G401 (cell line): ENCODE measurements at places on chromosomes 7 and 10. TPM values are rescaled to one million over a fixed set of nuclear protein-coding genes. Genes with fewer than 3 reads are reported as not detected.

GRCh38 chr7:140053812-140054539 lies 8.8 kb downstream of the PARP12 start:
- no peak for DNase-seq

DNA sequence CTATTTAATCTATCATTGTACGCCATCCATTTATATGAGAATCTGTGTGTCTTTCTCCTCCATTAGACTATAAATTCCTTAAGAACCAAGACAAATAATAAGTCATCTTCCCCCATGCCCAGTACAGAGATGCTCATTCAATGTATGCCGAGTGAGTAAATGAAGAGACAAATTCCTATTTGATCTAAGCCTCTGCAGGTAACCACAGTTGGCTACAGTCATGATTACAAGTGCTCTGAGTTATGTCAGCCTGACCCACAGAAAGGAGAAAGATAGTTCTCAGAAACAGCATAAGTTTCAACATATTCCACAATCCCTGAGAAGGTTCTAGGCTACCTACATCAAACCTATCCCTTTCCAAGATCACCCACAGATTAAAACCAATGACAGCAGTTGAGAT lies 46.1 kb downstream of the MPP7 start:
- no peak for DNase-seq

Gene RSPH10B
- 1.5 TPM in 1 of 2 replicates, not detected in the other for total RNA-seq

DNA sequence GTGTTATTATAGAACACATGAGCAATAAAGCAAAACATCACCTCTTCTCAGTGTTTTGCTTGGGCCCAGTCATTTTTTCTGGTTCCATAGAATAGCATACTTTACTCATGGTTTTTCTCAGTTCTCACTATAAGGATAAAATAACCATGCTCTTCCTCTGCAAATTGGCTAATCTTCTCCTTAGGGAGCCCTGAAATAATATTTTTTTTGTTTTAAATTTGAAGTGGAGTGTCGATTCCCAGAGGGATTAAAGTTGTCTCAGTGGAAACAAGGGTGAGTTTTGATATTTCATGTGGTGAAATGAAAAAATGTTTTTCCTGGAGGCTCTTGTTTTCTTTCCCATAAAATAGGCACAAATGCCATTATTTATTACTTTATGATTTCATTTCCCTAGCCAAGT lies 127.3 kb downstream of the NOC3L start:
- no peak for DNase-seq

GRCh38 chr10:74586088-74586585 lies 240.3 kb upstream of the KAT6B start:
- DNase-seq, result peak; percentile 69

- DNase-seq, result no peak
Observed at GRCh38 chr10:109126016-109126415, 797.3 kb downstream of the XPNPEP1 start.

Gene PSMA2
- 235 and 237 TPM in 2 replicates for total RNA-seq

Gene CCL26
- total RNA-seq, result not detected in 2 replicates

DNA sequence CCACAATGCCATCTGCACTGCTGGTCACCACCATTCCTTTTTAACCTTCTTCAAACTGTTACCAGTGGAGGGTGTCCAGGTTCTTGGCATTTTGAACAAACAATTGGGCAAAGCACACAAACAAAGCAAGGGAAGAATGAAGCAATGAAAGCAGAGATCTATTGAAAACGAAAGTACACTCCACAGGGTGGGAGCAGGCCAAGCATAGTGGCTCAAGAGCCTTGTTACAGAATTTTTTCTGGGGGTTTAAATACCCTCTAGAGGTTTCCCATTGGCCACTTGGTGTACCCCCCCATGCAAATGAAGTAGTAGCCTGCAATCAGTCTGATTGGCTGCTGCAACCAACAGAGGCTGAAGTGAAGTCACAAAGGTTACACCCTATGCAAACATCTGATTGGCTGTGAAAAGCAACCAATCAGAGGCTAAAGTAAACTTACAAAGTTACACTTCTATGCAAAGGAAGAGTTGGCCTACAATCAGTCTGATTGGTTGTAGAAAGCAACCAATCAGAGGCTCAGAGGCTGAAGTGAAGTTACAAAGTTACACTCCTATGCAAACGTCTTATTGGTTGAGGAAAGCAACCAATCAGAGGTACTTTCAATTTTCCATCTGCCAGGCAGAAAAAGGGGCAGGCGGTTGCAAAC lies 103.2 kb upstream of the WAC start:
- DNase-seq, result no peak

GRCh38 chr10:49417311-49418052 lies 21.6 kb upstream of the DRGX start:
- DNase-seq, result no peak

GRCh38 chr10:124640538-124641231 lies 103.5 kb downstream of the FAM53B start:
- DNase-seq, result no peak

Gene ITIH5
- 3.0 TPM in 1 of 2 replicates, not detected in the other for total RNA-seq

Gene CAMK1D
- total RNA-seq, result 0.10 TPM in 1 of 2 replicates, not detected in the other

DNA sequence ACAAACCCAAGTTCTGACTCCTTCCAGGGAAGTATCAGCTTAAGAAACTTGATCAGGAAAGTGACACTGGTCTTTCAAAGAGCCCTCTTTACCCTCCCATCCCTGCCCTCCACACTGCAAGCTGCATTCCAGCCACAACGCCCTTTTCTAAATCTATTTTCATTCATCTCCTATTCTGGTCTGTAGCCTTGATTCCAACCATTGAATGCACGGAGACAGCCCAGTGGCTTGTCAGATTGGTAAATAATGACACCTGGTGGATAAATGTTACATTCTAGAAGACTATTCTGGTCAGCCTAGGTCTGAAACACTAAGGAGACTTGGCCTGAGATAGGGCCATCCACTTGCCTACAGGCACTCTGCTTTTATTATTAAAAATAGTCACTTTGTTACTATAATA lies 20.9 kb downstream of the MORN4 start:
- DNase-seq, result peak; percentile 90

Gene FXYD4
- not detected in 2 replicates for total RNA-seq

DNA sequence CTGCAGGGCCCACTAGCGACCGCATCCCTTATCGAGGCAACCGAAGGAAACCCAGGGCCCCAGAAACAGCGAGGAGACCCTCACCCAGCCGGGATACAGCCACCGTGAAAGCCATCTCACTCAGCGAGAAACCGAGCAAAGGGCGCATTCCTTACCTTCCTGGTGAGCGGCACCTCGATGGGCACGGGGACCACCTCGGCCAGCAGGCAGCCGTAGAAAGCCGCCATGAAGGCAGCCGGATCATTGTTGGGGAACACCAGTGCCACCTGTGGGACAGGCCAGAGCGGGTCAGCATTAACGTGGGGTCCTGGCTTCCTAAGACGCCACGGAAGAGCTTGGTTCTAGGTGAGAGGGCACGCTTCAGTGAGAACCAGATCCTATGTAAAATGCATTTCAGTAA lies 263.7 kb downstream of the ZMYND11 start:
- no peak for DNase-seq

DNA sequence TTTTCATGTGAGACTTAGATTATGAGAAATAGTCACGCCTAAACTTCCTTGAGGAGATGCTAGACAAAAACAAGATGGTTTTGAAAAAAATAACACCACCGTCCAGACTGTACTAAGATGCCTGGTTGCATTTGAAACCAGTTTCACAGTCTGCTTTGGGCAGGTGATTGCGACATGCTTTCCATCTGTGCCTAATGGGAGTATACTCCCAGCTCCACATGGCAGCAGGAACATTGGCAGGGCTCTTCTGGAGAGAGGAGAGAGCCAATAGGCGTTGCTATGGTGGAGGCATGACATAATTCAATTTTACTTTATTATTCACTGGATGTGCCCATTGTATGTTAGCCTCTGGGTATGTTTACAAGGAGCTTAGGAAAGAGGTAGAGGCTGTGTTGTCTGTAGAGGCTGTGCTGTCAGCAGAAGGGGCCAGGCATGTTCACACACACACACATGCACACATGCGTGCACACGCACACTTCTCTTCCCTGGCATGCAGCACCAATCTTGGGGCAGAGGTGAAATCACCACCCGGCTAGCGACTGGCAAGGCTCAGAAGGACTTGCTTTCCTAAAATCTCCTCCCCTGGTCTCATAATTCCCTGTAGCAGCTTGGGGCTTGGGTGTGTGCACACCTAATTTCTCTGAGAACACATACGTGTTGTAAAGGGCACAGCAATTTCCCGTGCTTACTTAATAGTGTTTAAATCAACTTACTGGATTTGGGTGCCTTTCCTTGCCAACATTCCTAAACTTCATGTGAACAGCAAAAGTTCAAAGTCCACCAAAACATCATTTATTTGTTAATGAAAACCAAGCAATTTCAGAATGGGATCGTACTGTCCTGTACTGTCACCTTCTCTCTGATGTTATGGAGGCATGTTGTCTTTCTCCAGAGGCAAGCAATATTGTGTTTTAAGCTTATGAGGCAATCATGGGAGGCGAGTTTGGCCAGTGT lies 162.1 kb downstream of the TCF7L2 start:
- DNase-seq, result no peak

DNA sequence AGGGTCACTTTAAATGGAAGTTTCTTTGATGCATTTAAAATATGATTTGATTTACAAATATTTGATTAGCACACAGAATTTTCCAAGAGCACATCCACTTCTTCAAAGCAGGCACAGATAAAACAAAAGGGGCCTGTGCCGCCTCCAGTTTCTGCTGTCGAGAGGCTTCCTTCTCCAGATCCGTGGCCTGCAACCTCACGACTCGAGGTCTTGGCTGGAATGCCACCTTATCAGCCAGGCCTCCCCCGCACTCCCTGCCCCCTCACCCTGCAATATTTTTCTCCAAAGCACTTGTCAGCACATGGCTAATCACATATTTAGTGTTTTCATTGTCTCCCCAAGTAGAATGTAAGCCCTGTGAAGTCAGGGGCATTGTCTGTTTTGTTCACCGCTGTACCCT lies 12.5 kb downstream of the PYROXD2 start:
- no peak for DNase-seq

Gene TMEM184A
- 0.49 and 1.8 TPM in 2 replicates for total RNA-seq

GRCh38 chr7:47669178-47669891 lies 87.4 kb upstream of the TNS3 start:
- no peak for DNase-seq

Gene YWHAG
- 88.9 and 113 TPM in 2 replicates for total RNA-seq

GRCh38 chr7:32179567-32179966 lies 109.4 kb upstream of the PDE1C start:
- no peak for DNase-seq

GRCh38 chr10:13801907-13802288 lies 215.1 kb downstream of the PRPF18 start:
- DNase-seq, result no peak

Gene GIMAP4
- total RNA-seq, result not detected in 2 replicates
